ENCODE measurements at places on chromosomes 1 and 21. TPM values are rescaled to one million over a fixed set of nuclear protein-coding genes. Genes with fewer than 3 reads are reported as not detected.
A peak's percentile ranks its signal among the peaks of the same experiment; 100 is the strongest.

DNA sequence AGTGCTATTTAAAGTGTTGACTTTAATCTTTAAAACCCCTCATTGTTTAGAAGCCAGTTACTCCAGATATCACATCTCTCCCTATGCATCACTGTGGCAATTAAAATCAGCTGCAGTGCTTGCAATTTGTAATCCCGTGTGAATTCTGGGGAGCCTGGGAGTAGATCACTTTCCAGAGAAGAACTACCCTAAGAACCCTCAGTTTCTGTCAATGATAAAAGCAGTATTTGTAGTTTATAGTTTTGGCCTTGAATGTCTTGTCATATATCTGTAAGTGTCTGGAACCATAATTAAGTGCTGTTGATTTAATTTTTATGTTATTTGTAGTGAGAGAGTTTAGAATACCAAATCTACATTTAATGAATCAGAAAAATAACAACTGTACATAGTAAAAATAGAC, 5.5 kb upstream of the SPAG17 start:
- H3K27me3 ChIP-seq, result no peaks in the 10 kb centered on the region
- no peak overlapping the region for H3K27ac ChIP-seq
- no peaks in the 10 kb centered on the region for H3K4me1 ChIP-seq
- no peak for DNase-seq
- H3K4me3 ChIP-seq, result no peak overlapping the region

GRCh38 chr1:87202922-87203655, 125.6 kb upstream of the LMO4 start:
- H3K4me3 ChIP-seq, result no peak overlapping the region
- DNase-seq, result no peak
- no peak overlapping the region for H3K27ac ChIP-seq
- H3K36me3 ChIP-seq, result no peaks in the 10 kb centered on the region
- no peaks in the 10 kb centered on the region for H3K27me3 ChIP-seq

DNA sequence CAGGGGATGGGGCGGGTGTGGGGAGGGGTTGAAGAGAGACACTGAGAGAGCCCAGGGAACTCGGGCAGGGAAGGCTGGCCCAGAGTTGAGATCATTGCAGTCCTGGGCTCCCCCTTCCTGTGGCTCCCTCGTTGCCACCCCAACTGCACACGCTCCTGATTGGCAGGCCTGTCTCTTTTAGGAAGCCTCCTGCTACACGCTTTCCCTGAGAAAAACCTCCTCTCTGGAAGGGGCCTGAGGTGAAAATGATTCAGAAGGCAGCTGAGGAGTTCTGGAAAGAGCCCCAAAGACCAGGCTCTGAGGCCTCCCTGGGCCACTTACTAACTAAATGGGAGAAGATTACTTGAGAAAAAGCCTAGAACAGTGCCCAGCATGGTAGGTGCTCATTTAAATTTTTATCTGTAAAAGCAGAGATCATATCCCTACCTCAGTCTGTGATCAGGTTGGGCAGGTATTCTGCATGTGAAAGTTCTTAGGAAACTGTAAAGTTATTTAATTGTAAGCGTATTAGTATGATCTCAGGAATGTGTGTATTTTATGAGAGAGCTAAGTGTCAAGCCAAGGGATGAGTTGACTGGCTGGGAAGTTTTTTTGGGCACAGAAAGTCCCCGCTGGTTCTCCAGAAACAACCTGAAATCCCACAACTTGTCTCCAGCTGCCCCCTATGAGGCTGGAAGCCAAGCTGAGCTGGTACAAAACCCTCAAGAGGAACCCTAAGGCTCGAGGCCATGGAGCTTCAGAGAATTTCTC, 65.2 kb upstream of the EPS8L3 start:
- DNase-seq, result no peak
- no peaks in the 10 kb centered on the region for H3K36me3 ChIP-seq
- H3K4me3 ChIP-seq, result no peak overlapping the region
- H3K27ac ChIP-seq, result no peak overlapping the region
- peaks cover 2% of the 10 kb centered on the region for H3K4me1 ChIP-seq

CR2 gene
- 0.27 TPM for polyA plus RNA-seq

GRCh38 chr1:58898739-58899586, 115.1 kb upstream of the JUN start:
- H3K27ac ChIP-seq, result peak overlapping the region; percentile 91
- peak; percentile 92 for DNase-seq
- H3K4me3 ChIP-seq, result no peak overlapping the region
- H3K27me3 ChIP-seq, result no peaks in the 10 kb centered on the region
